Bronchus fibroblast of lung (primary cell): ENCODE measurements at places on chromosomes 3 and 15. TPM values are rescaled to one million over a fixed set of nuclear protein-coding genes. Genes with fewer than 3 reads are reported as not detected.

TSPAN3 gene
- total RNA-seq = 166 and 183 TPM in 2 replicates

PXYLP1 gene
- total RNA-seq = 5.5 and 6.2 TPM in 2 replicates

GUCA1C gene
- total RNA-seq = not detected in 2 replicates

AGBL1 gene
- total RNA-seq = not detected in 2 replicates

SLITRK3 gene
- total RNA-seq = not detected in 2 replicates

ITIH1 gene
- not detected in 2 replicates for total RNA-seq

CCR2 gene
- not detected in 2 replicates for total RNA-seq

LMAN1L gene
- total RNA-seq = not detected in 2 replicates

BOC gene
- total RNA-seq = 1.0 TPM in 2 replicates

HYAL1 gene
- total RNA-seq = 3.1 and 3.4 TPM in 2 replicates

IL17RD gene
- total RNA-seq = 1.6 and 2.0 TPM in 2 replicates

CHST2 gene
- total RNA-seq = 21.7 and 23.2 TPM in 2 replicates

CAMK2N2 gene
- total RNA-seq = not detected in 2 replicates

EAF1 gene
- total RNA-seq = 12.6 and 13.8 TPM in 2 replicates

GOLGA8Q gene
- total RNA-seq = not detected in 2 replicates

ALG1L2 gene
- total RNA-seq = not detected in 2 replicates

CADPS gene
- 0.50 and 0.74 TPM in 2 replicates for total RNA-seq

LRRC31 gene
- total RNA-seq = not detected in 2 replicates

IL17RE gene
- 3.9 and 6.6 TPM in 2 replicates for total RNA-seq

FETUB gene
- not detected in 2 replicates for total RNA-seq

CACNA1D gene
- under 0.01 TPM in 2 replicates for total RNA-seq

NME9 gene
- not detected in 2 replicates for total RNA-seq

WWTR1 gene
- 19.3 and 20.0 TPM in 2 replicates for total RNA-seq

GOLGA8T gene
- 0.15 TPM in 1 of 2 replicates, not detected in the other for total RNA-seq

CSPG4 gene
- total RNA-seq = 72.4 and 79.4 TPM in 2 replicates

SPSB4 gene
- not detected in 2 replicates for total RNA-seq

NUP210 gene
- total RNA-seq = not detected in 2 replicates

P2RY13 gene
- not detected in 2 replicates for total RNA-seq

TTLL13 gene
- total RNA-seq = not detected in 2 replicates

FAH gene
- total RNA-seq = 27.9 and 32.6 TPM in 2 replicates

TSC22D2 gene
- 8.8 and 10.1 TPM in 2 replicates for total RNA-seq

HRG gene
- not detected in 2 replicates for total RNA-seq

SOX14 gene
- total RNA-seq = not detected in 2 replicates

CCR3 gene
- not detected in 2 replicates for total RNA-seq

ECE2 gene
- total RNA-seq = not detected in 2 replicates

LMCD1 gene
- total RNA-seq = 73.6 and 87.3 TPM in 2 replicates
